Brain (organoid and tissue), 16 donors: ENCODE measurements at places on chromosomes 4 and X. TPM values are rescaled to one million over a fixed set of nuclear protein-coding genes. Genes with fewer than 3 reads are reported as not detected.

DNA sequence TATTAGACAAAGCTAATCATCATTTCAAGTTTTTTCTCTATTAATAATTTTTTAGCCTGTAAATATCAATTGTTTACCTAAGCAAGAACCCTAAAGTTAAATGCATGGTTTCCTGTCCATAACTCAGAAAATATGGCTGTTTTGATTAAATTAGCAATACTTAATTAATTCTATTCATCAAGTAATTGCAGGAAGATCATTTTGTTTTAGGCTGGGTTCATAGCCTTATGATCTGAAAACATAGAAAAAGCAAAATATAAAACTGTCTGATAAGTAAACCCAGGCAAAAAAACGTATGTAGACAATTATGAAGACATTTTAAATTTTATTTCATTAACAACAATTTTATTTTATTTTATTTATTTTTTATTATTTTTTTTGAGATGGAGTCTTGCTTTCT lies 219.1 kb downstream of the EVC2 start:
- DNase-seq, result no peak

DNA sequence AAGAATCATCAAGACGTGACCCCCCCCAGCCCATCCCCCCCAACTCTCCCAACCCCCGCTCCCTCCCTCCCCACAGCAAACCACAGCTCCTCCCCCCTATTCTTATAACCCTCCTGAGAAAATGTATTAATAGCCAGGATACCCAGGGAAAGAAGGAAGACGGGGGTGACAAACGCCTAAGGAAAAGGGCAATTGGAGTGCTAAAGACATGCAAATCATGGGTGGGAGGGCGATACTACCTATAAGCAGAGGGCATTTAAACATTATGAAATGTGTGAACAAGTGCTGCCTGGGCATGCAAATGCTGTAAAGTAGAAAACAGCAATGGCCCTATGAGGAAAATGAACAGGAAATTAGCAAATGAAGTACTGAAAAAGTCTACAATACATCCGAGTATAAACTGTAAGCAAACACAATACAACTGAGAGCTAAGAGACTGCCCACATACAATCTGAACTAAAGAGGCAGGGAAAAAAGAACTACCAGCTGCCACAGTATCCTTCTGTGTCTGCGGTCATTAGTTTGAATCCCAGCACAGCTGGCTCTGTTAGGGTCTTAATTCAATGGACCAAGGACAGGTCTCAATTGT lies 2.4 kb downstream of the CXXC4 start:
- peak; percentile 54 for DNase-seq

- no peak for DNase-seq
These were observed 26.2 kb upstream of the SLC25A6 start for GRCh38 chrX:1417921-1418771.

Gene GLUD2
- polyA plus RNA-seq, result 0.34 TPM

Gene STARD8
- 4.6 TPM for polyA plus RNA-seq
